SHP77 treated with DMSO at 0.1 percent for 48 hours (cell line): ENCODE measurements at places on chromosomes 6 and 20.

GRCh38 chr6:26158076-26158580 lies 70.9 kb downstream of the HFE start:
- no peak for DNase-seq

DNA sequence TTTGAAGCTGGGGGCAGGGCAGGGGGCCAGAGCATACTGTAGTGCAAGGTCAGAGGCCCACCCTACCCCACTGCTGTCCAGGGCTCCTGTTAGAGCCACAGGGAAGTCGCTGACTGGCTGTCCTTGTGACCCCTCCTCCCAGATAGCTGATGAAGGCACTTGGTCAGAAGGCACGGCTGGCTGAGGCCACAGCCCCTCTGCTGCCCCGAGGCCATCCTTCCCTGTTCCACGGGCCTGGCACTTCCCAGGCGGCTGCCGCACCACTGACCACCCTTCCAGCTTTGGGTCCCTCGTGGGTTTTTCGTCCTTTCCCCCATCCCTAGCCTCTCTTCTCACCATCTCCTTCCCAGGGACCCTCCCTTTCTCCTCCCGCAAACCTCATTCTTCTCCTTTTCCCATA lies 9.2 kb upstream of the EMILIN3 start:
- DNase-seq, result no peak

- DNase-seq, result no peak
Observed at GRCh38 chr6:166494757-166495486, 91.6 kb downstream of the RAMACL start.

GRCh38 chr20:35232575-35232974 lies 6.1 kb downstream of the MMP24 start:
- no peak for DNase-seq

- no peak for DNase-seq
Observed at GRCh38 chr20:38147163-38147562, 17.9 kb downstream of the TGM2 start.

DNA sequence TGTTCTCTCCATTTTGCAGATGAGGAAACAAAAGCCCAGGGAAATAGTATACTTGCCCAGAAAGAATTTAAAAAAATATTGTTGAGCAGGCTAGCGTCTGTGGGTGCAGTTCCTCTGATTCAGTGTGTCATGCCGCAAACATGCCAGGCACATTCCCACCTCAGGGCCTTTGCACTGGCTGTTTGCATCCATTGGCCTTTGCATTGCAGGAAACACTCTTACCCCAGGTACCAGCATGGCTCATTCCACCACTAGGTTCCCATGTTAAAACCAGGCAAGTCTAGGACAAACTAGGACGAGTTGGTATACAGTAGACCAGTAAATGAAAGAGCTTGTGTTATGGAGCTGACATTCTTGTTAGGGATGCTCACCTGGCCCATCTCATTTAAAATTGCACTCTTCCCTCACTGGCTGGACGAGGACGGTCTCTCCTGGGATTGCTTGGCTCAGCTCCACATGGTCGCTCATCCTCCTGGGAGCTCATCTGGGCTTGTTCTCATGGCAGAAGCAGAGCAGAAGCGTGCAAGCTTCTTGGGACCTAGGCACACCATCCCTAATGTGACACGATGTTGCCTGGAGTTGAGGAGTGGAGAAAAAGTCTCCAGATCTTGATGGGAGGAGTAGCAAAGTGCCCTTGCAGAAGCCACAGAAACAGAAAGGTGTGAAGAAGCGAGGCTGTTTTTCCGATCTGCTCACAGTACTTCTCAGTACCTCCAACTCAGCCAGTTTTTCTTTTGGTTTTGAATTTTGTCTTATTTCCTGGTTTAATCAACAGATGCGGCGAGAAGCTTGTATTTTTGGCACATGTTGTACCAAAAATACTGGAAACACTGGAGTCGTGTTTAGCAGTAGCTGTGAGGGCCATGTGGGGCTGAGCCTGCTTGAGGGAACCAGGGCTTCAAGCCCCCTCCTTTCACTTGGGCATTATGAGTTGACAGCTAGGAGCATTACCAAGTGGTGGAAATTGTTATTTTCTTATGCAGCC lies 13.9 kb downstream of the ZNF831 start:
- no peak for DNase-seq

DNA sequence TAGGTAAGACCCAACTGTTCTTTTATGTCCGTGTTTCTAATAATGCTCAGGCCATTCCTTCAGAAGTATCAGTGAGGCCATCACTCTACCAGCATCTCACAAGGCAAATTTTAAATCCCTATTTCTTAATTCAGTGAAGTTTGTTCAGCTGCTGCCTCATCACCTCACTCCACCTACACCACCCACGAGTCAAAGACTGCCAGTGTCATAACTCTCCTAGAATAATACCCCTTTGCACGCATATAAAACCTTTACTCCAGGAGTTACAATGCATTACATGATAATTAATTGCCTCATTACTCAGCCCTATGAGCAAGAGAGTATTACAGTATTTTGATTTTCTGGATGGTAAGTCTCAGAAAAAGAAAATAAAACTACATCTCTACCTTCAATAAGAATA lies 793.6 kb downstream of the TFAP2A start:
- no peak for DNase-seq

- no peak for DNase-seq
Observed at GRCh38 chr20:44884907-44885391, 556 bp upstream of the YWHAB start.

GRCh38 chr20:3130051-3130600 lies 29.5 kb downstream of the FASTKD5 start:
- no peak for DNase-seq

DNA sequence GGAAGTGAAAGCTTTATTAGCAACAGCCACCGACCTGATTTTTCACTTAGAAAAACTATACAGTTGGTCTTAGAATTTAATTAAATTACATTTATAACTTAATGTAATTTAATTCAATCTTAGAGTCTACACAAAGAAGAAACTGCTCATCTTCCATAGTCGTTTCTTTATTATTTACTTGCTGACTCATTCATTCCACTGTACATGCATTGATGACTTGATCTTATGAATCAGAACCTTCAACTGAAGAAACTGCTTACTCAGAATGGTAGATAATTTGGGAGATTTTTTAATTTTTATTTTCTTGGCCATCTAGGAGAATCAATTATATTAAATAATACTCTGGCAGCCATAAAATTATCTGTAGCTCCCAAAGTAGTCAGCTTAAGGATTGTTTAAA lies 1021.6 kb upstream of the FLRT3 start:
- DNase-seq, result no peak

DNA sequence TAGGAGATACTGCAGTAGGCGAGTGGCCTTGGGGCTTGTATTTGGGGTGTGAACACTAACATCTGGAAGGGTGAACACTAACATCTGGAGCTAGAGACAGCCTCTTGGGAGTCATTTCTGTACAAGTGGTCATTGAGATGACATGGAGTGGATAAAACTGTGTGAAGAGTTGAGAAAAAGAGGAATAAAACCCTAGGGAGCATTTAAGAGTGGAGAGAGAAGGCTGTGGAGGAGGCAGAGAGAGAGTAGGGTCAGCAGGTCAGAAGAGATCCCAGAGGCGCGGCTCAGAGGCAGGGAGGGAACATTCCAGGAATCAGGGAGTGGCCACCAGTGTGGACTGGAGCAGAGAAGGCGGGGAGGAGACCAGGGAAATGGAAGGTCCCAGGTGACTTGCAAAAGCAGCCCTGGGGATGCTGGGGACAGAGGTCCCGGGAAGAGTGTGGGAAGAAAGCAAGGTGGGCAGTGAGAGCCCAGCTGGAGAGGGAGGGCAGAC lies 202.0 kb upstream of the RNF24 start:
- DNase-seq, result no peak

- DNase-seq, result peak; percentile 98
Observed at GRCh38 chr20:7770578-7770977, 169.7 kb downstream of the HAO1 start.

GRCh38 chr6:1645466-1646185 lies 35.9 kb downstream of the FOXC1 start:
- DNase-seq, result no peak

- no peak for DNase-seq
Observed at GRCh38 chr20:32920530-32921298, 62.0 kb downstream of the EFCAB8 start.

GRCh38 chr20:57211908-57212533 lies 54.4 kb downstream of the BMP7 start:
- no peak for DNase-seq

DNA sequence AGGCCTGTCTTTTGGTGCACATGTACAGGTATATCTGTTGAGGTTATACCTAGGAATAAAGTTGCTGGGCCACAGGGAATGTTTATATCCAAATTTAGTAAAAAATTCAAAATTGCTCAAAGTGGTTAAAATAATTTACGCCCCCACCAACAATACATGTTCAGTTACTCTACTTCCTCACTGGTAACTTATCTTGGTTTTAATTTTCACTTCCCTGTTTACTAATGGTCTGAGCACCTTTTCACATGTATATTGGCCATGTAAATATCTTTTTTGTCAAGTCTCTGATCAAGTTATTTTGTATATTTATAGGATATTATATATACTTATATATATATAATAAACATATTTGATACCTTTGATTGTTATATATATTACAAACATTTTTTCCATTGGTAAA lies 9.7 kb downstream of the PDE7B start:
- no peak for DNase-seq

- no peak for DNase-seq
Observed at GRCh38 chr6:11803591-11803971, 25.0 kb upstream of the ADTRP start.

DNA sequence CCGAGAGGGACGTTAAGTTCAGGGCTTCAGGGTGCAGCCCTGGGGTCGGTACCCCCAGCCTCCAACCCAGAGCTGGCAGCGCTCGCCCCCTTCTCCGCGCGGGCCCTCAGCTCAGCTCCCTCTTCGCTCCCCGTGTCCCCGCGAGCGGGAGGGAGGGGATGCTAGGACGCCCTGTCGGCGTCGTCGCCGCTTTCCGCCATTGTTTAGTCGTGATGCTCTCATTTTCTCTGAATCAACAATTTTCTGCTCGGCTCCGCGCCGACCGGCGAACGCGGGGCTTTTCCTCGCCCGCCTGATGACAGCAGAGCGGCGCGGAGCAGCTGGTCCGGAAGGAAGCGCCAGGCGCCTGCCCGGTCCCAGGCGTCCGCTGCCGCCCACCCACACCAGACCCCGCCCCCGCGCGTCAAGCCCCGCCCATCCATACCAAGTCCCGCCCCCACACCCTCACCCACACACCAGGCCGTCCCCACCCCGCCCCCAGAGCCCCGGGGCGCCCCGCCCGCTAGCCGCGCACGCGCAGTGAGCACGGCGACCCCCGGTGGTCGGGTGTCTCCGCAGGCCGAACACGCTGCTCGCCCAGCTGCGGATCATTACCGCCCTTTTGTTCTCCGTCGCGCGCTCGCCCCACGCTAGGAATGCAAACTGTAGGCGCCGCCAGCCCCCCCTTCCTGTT lies 50.1 kb upstream of the SLC32A1 start:
- DNase-seq, result no peak

GRCh38 chr6:29295181-29295585 lies 6.3 kb upstream of the OR14J1 start:
- DNase-seq, result no peak

DNA sequence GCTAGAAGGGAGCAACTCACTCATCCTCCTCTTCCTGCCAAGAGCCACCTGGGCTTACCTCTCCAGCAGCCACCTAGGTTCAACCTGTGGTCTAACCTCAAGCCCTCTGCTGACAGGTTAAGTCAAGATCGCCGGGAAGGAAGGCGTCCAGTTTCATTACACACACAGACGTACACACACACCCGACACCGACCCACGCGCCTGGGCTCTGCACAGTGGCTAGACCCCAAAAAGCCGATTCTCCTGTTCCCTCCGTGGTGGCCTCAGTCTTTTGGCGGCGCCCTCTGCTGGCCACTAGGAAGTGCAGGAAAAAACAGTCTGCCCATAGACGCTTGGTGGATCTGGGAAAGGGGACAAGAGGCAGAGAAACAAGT lies 52.8 kb downstream of the MRPL14 start:
- DNase-seq, result no peak

DNA sequence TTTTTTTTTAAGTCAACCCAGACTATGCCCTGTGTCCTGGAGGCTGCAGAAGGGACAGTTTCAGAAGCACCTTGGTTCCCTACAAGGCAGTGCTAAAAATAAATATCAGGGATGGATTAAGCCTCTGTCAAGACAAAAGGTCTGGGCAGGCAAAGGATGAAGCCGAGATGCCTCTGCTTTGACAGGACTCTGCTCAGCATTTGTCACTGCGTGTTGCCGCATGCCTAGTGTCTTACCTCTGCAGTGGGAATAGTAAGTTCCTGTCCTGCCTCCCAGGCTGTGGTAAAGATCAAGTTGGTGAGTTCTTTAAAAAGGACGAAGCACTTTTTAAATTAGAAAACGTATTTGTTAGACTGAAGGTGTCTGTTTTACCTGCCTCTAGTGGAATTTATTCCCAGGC lies 15.1 kb downstream of the AAR2 start:
- DNase-seq, result no peak

DNA sequence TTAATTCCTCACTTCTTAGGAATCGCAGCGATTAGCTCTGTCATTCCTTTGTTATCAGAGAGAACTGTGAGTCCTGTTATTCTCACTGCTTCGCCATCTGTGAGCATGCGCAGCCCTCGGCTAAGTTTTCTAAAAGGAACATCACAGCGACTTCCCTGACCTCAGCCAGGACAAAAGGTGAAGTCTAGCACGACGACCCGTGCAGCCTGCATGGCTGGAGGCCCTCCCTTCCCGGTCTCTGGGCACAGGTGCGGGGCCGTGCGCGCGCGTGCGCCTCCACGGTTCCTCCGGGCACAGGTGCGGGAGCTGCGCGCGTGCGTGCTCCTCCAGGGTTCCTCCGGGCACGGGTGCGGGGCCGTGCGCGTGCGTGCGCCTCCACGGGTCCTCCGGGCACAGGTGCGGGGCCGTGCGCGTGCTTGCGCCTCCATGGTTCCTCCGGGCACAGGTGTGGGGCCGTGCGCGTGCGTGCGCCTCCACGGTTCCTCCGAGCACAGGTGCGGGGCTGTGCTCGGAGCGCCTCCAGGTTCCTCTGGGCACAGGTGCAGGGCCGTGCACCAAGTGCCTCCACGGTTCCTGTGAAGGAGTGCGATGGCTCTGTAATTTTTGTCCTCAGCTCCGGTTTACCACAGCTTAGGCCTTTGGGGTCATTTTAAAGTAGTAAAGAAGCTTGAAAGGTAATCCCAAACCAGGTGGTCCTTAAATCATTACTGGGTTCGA lies 212.3 kb downstream of the ERMARD start:
- no peak for DNase-seq

- no peak for DNase-seq
Observed at GRCh38 chr6:100057941-100058340, 63.9 kb upstream of the MCHR2 start.

DNA sequence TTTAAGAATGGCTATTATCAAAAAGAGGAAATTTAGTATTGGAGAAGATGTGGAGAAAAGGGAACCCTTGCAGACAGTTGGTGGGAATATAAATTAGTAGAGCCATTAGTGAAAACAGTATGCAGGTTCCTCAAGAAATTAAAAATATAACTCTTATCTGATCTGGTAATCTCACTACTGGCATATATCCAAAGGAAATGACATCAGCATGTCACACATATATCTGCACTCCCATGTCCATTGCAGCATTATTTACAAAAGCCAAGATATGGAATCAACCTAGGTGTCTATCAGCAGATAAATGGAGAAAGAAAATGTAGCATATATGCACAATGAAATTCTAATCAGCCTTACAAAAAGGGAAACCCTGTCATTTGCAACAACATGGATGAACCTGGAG lies 2.6 kb downstream of the SIRPG start:
- DNase-seq, result no peak

GRCh38 chr20:38012332-38012731 lies 20.9 kb downstream of the TTI1 start:
- DNase-seq, result no peak

- DNase-seq, result no peak
Observed at GRCh38 chr6:36355819-36356218, 19.1 kb upstream of the BNIP5 start.

GRCh38 chr6:16413399-16413798 lies 175.0 kb downstream of the GMPR start:
- DNase-seq, result no peak

- no peak for DNase-seq
Observed at GRCh38 chr6:106247733-106248132, 77.8 kb downstream of the ATG5 start.
